Endothelial cell of umbilical vein (primary cell): ENCODE measurements at places on chromosomes 11 and 22. TPM values are rescaled to one million over a fixed set of nuclear protein-coding genes. Genes with fewer than 3 reads are reported as not detected.

CSF2RB gene
- total RNA-seq: 20.6 and 24.9 TPM in 2 replicates

APOBEC3H gene
- not detected in 2 replicates for total RNA-seq

DNA sequence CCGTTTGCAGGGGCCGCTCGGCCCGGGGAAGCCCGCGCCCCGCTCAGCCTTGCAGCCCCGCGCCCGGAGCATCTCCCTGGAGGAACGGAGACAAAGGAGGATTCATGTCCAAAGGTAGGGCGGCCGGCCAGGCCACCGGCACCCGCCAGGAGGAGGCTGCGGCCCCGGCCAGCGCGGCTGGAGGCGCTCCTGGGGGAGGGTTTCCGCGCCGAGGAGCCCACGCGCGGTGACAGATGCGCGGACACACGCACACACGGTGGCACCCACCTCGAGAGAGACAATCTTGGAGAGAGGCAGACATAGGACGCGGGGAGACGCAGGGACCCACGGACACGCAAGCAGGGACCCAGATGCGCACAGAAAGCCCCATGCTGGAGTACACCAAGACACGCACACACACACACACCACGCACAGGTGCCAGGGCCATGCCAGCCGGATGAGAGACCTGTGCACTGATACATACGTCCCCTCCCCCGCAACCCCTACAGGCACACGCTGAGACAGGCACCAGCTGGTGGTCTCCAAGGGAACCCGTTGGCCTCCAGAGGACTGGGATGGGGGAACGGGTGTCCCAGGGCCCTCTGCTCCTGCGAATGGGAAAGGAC, 7.8 kb downstream of the SEPTIN3 start:
- no peak for DNase-seq

GRCh38 chr11:23933721-23934120, 563.1 kb upstream of the LUZP2 start:
- no peak for DNase-seq

DNA sequence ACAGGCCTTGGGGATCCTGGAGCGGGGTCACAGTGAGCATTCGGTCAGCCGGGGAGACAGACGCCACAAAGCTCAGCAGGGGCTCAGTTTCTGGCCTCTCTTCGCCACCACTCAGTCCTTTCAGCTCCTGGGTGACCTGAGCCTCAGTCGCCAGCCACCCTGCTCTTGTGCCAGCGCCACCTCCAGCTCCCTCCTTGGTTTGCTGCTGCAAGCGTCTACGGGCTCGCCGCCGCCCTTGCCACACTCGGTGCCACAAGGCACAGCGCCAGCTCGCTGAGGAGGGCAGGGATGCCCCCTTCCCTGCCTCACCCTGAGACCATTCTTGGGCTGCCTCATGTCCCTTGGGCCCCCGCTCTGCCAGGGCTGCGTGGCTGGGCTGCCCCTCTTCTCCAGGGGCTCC, 1.5 kb upstream of the EEF1G start:
- no peak for DNase-seq

GRCh38 chr11:94741022-94741679, 27.0 kb upstream of the AMOTL1 start:
- DNase-seq: peak; percentile 73

DNA sequence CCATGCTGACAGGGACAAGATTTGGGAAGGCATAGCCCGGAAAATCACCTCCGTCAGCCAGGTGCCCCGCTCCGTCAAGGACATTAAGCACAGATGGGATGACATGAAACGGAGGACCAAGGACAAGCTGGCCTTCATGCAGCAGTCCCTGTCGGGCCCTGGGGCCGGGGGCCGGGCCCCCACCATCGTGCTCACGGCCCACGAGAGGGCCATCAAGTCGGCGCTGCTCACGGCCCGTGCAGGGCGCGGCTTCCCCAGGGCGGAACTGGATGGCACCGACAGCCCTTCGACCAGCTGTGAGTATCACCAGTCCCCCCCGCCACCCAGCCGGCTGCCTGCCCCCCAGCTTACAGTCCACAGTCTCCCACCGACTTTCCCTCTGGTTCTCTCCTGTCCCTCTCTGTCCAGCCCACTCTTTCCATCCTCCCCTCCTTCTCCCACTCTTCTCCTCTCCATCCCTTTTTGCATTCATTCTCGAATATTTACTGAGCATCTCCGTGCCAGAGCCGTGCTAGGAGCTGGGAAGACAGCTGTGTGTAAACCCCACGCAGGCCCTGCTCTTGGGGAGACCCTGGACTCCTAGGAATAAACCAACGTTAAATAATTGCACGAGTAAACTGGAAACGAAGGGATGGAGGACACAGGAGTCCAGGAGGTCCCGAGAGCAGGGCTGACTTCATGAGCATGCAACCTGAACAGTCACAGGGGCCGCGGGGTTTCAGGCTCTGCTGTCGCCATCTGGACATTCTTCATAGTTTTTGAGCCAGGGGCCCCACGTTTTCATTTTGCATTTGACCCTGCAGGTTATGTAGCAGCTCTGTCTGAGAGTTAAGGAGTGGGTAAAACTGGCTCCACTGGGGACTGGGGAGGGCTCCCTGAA, 62.8 kb downstream of the PRDM11 start:
- DNase-seq: no peak

DNA sequence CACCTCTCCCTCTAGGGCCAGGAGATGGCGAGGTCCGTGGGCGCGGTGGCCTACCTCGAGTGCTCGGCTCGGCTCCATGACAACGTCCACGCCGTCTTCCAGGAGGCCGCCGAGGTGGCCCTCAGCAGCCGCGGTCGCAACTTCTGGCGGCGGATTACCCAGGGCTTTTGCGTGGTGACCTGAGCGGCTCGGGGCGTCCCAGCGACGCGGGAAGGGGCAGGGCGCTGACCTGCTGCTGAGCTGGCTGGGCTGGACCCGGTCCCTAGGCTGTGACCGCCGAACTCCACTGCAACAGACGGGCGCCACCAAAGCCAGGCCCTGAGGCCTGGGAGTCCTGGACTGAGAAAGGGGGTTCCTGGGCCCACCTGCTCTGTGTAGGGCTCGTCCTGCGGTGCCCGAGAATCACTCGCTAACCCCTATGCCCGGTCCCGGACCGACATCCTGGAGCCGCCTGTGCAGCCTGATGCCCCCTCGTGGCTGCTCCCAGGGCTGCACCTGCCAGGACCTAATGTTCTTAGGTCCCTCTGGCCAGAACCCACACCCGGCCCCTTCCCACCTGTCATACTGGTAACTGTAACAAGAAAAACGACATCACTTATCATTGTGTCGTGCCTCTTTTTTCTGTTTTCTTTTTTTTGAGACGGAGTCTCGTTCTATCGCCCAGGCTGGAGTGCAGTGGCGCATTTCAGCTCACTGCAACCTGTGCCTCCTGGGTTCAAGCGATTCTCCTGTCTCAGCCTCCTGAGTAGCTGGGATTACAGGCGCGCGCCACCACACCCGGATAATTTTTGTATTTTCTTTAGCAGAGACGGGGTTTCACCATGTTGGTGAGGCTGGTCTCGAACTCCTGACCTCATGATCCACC, 15.0 kb downstream of the RHOD start:
- peak; percentile 69 for DNase-seq

- no peak for DNase-seq
These were observed 2.5 kb upstream of the PAX6 start for GRCh38 chr11:31813391-31814175.

- no peak for DNase-seq
These were observed 15.2 kb upstream of the GCAT start for GRCh38 chr22:37792494-37792893.

DNA sequence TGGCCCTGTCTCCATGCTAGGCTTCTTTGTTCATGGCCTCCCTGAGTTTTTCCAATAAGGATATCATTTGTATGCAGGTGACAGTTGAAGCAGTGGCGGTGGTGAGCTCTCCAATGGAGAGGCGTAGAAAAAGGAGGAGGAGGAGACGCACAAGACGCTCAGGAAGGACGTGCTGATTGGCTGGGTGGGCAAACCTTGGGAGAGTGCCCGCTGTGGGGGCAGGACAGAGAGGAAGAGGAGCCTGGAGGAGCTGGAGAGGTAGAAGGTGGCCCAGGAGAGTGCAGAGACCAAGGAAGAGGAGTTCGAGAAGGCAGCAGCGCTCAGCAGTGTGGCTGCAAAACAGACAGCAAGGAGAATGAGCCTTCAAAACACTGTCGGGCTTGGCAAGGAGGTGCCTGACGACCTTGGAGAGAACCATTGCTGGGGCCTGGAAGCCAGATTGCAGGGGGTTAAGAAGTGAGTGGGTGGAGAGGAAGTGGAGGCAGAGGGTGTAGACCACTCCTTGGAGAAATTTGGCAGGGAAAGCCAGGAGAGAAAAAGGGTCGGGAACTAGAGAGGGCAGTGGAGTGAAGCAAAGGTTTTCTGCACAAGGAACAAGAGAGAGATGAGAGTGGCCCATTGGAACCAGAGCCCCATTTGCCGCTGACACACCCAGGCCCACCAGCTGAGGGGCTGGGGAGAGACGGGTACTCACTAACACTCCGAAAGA, 7.5 kb downstream of the CLCF1 start:
- no peak for DNase-seq
